Testis (tissue), 5 donors: ENCODE measurements at places on chromosomes 3 and 15.

GRCh38 chr3:43062040-43062563, 43.8 kb downstream of the POMGNT2 start:
- no peak for DNase-seq

DNA sequence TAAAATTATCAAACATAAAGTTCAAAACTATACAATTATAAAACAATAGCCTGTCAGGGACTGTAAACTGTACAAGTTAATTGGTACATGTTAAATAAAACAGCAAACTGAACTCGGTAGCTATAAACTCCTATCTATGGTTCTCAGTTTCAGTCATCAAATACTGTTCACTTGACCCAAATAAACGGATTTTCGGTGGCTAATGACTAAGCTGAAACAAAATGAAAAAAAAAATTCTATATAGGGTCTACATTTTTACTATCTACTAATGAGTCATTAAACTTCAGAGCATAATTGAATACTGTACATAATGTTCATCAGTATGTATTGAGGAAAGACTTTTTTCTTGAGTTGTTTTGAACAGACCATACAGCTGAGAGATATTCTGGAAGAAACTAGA, 6.6 kb downstream of the PROK2 start:
- no peak for DNase-seq

DNA sequence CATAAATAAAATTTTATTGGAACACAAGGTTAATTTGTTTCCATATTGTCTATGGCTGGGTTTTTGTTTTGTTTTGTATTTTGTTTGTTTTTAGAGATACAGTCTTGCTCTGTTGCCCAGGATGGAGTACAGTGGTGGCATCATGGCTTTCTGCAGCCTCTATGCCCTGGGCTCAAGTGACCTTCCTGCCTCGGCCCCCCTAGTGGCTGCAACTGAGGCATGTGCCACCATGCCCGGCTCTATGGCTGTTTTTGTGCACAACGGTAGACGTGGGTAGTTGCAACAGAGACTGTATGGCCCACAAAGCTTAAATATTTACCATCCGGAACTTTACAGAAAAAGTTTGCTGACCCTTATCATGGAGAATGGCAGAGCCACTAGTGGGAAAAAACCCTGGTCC, 46.8 kb upstream of the C3orf70 start:
- no peak for DNase-seq

DNA sequence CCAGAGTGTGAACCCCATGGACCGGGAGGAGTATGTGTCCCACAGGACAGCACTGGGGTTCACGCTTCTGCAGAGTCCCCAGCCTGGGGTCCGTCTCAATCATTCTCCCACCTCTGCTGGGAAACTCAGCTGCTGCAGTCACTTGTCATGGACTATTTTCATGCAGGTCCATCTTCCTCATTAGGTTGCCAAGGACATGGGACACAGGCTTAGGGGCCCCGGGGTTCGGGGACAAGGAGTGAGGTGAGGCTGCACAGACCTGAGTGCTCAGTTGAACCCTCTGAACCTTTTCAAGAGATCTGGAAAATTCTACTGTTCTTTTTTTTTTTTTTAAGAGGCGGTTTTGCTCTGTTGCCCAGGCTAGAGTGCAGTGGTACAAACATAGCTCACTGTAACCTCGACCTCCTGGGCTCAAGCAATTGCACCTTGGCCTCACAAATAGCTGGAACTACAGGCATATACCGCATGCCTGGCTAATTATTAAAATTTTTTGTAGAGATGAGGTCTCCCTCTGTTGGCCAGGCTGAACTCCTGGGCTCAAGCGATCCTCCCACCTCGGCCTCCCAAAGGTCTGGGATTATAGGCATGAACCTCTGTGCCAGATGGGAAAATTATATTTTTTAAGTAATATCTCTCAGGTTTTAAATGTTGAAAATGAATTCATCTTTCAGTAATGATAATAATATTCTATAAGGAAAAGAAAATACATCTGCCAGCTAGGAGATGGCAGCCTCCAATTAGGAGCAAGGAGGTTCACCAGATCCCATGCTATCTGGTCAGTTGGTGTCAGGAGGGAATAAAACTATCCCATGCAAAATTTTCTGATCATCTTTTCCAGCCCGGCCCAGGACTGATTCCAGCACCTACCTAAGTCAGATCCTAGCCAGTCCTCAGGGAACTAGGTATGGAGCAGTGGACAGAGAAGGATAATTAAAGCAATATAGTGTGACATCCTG, 45.2 kb downstream of the RPN1 start:
- no peak for DNase-seq

DNA sequence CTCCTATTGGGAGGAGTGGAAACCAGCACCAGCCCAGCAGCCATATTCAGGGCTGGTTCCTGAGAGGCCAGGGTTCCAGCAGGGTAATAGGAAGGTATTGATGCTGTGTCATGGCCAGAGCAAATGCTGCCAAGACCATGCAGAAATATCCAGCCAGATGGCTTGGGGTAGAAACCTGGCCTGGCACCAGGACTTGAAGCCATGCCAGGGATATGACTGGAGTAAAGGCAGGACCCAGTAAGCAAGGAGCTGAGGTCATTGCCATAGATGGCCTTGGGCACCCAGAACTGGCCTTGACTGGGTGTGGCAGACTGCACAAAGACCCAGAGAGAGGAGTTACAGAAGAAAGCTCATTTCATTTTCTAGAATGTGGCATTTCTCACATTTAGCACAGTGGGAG, 257.6 kb upstream of the GOLGA6L4 start:
- DNase-seq = no peak

DNA sequence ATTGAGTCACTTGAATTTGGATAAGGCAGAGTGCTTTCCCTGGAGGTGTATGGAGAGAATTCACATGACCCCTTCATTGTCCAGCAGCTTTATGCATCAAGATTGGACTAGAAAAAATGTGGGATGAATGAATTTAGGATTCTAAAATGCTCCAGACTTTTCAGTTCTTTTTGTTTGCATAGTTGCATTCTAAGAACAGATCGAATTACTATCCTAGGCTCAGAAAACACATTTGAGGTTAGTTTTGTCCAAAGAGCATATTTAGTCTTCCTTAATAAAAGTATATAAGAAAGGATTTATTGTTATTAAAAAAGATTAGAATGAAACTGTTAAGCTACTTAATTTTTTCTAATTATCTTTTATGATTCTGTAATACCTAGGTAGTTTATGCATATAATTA, 127.4 kb downstream of the UBE2E2 start:
- DNase-seq = no peak

DNA sequence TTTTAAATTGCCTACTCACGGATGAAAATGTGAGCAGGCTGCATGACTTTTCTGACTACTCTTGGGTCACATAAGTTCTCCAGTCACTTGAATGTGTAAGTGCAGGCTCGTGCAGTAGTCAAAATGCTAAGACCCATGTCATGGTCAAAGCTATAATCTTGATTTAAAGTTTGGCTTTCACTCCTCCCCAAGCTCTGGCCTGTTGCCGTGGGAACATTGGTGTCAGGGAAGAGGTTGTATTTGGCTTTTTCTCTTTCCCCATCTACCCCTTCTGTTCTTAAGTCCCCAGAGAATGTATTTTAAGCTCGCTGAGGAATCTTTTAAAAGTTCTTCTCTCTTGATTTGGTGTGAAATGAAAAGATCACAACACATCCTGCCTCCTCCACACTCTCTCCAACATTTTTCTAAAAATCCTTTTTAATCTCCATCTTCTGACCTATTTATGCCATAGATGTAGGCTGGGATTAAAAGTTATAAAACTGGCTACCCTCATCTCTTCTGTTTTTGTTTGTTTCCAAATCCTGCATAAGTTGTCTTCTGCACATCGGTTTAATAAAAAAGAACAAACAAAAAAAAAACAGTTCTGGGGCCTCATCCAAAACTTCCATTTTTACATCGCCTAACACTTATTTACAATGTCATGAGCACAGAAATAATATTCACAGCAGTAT, 61.4 kb upstream of the ADAMTSL3 start:
- DNase-seq = no peak

- no peak for DNase-seq
Measured at GRCh38 chr3:5891711-5892110, 704.2 kb downstream of the EDEM1 start.

DNA sequence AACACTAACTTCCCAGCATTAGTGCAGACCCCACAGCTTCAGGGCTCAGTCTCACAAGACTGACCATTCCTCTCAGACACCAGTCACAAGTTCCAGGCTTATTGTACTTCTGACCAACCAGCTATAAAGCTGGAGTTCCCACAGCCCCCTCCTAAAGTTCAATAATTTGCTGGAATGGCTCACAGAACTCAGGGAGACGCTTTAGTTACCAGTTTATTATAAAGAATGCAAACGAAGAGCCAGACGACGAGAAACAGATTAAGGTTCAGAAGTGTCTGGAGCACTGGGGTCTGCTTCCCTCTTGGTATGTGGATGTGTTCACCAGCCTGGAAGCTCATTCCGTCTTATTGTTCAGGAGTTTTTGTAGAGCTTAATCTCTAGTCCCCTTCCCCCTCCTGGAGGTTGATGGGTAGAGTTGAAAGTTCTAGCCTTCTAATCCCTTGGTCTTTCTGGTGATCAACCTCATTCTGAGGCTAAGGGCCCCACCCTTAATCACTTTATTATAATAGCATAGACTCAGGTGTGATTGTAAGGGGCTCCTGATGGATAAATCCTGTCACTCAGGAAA, 4.8 kb upstream of the CSRNP1 start:
- DNase-seq = no peak

- DNase-seq = no peak
Measured at GRCh38 chr15:92111291-92111690, 257.8 kb downstream of the SLCO3A1 start.

- no peak for DNase-seq
Measured at GRCh38 chr15:49644364-49644794, 23.5 kb downstream of the DTWD1 start.

DNA sequence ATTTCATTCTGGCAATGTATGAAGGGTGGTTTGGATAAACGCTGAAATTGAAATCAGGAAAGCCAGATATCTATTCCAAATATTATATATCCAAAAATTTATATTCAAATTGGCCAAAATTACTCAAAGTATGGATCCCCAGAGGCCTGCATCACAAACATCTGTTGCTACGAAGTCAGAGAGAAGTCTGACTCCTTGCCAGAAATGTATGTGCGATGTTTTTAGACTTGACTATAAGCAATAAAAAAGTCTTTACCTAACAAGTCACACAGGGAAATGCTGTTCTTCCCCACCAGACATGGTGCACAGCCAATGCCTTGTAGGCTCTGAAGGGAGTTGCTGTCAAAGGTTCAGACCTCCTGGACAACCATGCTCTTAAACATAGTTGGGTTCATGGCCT, 533.1 kb downstream of the OTOL1 start:
- no peak for DNase-seq

GRCh38 chr3:169457807-169458697, 205.5 kb downstream of the MECOM start:
- DNase-seq = no peak

- no peak for DNase-seq
Measured at GRCh38 chr3:141414800-141415462, 46.6 kb downstream of the ZBTB38 start.

- no peak for DNase-seq
Measured at GRCh38 chr3:72065872-72066641, 281.1 kb upstream of the PROK2 start.

DNA sequence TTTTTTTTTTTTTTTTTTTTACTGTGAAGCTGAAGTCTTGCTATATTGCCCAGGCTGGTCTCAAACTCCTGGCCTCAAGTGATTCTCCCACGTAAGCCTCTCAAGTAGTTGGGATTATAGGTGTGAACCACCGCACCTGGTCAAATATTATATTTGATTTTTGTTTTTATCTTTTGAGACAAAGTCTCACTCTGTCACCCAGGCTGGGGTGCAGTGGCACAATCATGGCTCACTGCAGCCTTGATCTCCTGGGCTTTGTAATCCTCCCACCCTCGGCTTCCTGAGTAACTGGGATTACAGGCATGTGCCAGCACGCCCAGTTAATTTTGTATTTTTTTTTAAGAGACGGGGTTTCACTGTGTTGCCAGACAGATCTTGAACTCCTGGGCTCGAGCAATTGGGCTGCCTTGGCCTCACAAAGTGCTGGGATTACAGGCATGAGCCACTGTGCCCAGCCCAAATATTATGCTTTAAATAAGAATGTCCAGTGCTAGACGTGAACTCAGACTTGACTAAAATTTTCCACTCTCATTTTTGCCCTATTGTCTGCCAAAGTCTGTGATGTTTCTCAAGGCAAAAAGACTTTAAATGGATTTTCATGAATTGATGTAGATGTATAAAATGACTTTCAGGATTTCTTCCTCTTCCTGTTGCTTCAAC, 33.4 kb upstream of the CRBN start:
- DNase-seq = no peak

GRCh38 chr3:39760325-39760724, 49.1 kb upstream of the MYRIP start:
- no peak for DNase-seq

- DNase-seq = no peak
Measured at GRCh38 chr15:23572844-23573243, 7.4 kb downstream of the MKRN3 start.

DNA sequence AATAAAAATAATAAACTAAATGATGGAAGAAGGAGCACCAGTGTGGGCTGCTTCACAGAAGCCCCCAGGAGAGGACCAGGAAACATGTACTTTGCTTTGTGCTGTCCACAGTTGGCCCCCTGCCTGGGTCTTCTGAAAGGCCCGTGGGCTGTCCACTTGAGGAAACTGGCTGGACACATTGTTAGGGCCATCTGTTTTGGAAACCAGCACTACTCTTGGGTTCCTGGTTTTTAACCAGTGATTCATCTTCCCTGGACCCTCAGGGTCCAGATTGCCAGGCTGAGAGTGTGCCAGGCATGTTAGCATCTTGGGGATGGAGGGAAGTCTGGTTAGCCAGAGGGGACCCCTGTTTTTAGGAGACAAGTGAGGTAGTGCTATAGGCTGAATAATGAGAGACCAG, 297.2 kb upstream of the C2CD4B start:
- no peak for DNase-seq

DNA sequence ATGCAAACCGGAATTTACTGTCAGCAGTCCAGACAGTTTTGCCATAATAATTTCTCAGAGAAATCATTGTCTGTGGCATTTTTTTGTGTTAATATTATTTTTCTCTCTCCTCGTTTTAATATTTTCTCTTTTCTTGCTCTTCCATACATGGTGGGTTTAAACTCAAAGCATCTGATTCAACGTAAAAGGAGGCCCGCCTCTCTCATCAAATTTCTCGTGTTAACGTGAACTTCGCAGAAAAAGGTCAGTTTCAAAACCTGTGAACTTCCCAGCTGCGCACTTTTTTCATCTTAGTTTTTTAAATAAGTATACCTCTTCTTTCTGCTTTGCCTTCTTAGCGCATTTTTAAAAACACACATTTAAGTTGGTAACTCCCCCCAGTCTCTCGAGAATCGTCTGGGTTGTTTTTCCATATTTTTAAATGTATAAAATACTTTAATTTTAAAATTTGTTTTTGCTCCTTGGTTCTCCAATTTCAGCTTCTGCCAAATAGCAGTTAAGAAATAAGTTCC, 9.1 kb downstream of the SHOX2 start:
- no peak for DNase-seq

- DNase-seq = no peak
Measured at GRCh38 chr3:129575997-129576384, 30.5 kb downstream of the PLXND1 start.

GRCh38 chr3:188931531-188931930, 240.2 kb upstream of the TPRG1 start:
- DNase-seq = no peak
